HT1080 (cell line): ENCODE measurements at places on chromosomes 5 and 9. TPM values are rescaled to one million over a fixed set of nuclear protein-coding genes. Genes with fewer than 3 reads are reported as not detected.

The CDKN2A gene
- not detected in 2 replicates for total RNA-seq

The LCN9 gene
- total RNA-seq: not detected in 2 replicates

The DNAI1 gene
- total RNA-seq: not detected in 2 replicates

The IL3 gene
- total RNA-seq: not detected in 2 replicates

The TNFSF15 gene
- total RNA-seq: 0.23 and 0.53 TPM in 2 replicates

The KIAA0825 gene
- total RNA-seq: 0.17 and 0.56 TPM in 2 replicates

DNA sequence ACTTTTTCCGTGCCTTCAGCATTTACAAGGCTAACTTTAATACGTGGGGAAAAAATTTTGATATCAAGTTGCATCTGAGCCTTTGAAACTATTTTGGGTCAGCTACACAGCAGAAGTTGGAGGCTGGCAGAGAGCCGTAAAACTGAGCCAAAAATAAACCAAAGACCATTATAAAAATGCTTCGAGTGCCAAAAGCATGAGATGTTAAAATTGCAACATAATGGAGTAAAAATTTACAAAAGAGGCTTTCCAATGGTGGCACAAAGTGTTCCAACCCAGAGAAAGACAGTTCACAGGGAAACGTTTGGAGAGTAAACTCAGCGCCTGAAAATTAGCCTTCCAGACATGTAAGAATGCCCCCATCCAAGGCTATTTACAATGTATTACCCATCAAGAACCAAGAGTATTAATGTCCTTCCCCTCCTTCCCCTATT is 190.3 kb downstream of the TLE1 start:
- no peak for DNase-seq

GRCh38 chr9:132648283-132648682 is 21.5 kb downstream of the DDX31 start:
- no peak for DNase-seq

DNA sequence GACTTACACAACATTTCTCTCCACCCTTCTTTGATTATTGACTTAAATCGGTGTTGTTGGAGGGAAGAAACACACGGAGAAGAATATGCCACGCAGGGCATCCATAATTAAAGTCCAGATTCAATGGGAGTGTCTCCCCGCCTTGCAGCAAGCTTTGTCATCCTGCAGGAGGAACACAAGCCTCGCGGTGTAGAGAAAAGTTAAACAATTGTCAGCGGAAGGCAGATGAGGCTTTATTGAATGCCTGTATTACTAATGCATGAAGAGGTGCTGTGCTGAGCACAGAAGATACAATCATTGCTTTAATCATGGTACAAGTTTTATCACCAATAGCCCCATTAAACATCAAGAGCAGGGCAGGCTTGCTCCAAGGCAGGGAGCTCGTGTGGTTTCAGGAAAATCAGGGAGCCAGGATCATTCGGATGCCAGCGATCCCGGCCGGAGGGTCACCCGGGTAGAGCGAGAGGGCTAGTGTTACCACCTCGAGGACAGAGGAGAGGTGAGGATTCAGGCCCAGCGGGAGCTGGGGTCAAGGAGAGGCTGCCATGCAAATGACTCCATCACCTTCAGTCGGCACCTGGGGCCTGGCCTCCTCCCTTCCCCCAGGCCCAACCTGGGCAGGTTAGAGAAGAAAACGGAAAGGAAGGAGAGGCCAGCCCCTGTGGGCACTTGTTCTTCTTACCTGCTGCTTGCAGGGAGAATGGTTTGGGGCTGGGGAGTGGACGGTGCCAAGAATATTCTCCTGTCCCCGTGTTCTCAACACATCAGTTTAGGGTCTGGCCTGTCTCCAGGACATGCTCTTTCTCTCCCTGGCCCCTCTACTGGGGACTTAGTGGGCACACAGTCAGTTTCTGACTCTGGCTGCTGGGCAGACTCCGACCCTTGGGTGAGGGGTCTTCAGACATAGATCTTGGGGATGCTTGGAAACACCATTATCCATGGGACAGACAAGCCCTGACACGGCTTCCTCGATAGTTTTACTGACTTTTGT is 289.5 kb downstream of the IRX2 start:
- no peak for DNase-seq

DNA sequence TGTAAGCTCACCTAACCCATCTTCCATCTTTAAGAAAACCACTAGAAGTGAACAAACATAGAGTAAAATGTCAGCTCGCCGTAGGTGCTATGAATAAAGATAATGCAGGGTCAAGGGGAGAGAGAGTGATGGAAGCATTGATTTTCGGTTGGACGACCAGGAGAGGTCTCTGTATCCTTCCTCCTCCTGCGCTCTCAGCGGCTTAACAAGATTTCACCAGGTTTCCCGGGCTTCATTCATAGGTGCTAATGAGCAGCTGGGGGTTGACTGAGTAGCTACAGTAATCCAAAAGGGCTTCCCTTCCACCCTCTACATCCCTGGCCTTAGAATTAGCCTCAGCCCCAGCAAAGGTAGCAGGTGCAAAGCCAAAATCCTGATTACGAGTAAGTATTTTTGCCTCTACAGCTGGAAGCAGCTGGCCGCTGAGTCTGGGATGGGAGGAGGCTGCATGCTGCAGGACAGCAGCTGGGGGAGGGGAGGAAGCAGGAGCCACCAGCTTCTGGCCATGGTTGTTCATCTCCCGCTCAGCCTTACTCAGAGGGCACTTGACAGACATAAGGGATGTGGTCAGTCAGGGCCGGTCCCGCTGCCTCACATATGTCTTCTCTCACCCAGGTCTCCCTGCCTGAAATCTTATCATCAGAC is 112.0 kb upstream of the IL12B start:
- peak; percentile 47 for DNase-seq

- DNase-seq: no peak
Observed at GRCh38 chr5:107485184-107485583, 185.6 kb downstream of the EFNA5 start.

DNA sequence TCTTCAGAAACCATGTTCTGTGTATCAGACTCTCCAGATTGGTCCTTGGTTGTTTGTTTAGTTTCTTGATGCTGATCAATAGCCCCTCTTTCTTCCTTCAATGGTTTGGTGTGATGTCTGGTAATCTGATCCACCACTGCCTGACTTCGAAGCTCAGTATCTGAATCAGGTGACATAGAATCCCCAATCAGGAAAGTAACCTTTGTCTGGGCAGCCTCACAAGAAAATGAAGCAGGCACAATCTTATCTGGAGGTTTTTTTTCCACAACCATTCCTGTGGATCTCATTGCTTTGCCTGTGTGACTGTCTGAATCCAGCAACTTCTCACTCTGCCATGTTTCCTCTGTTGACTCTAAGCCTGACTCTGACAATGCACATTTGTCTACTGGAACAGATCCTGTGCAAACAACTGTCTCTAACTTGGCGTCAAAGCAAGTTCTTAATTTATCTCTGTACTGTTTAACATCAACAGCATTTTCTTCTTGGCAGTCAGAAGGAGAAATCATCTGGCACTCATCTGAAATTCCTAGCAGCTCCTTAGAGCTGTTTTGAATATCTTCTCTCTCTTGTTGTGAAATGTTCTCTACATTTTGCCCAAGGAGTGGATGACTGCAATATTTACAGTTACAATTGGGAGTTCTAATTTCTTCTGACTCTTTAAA is 37.1 kb upstream of the RAPGEF6 start:
- no peak for DNase-seq

DNA sequence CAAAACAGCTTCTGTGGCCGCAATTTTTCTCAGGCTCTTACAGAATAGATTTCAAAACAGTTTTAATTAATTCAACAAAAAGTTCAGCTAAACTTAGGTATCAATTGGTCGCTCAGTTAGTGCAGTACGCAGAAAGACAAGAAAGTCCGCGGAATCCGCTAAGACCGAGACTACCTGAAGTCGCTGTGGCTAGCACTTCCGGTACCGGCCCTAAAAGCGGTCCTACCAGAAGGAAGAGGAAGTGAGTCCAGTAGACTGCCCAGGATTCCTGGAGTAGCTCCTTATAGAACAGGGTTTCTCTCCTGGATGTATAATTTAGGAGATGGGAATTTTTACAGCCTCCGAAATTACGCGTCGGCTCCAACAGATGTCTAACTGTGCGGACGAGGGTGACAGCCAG is 16.6 kb upstream of the PCDHB2 start:
- no peak for DNase-seq

DNA sequence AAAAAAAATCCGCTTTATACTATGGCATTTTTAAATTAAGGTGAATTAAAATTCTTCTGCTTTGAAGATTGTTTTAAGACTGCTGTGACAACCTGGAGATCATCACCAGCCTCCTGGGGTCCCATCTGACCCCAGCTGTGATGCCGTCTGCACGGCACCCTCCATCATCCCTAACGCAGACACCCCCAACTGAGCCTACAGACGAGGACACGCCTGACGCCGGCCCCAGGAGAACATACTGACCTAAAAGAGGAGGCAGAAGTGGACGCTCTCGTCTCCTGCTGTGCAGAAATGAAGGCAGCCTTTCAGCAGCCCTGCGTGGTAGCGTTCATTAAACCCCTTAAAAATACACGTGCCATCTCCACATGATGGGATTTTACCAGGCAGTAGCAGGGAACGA is 125.6 kb upstream of the PPP1R26 start:
- DNase-seq: no peak

DNA sequence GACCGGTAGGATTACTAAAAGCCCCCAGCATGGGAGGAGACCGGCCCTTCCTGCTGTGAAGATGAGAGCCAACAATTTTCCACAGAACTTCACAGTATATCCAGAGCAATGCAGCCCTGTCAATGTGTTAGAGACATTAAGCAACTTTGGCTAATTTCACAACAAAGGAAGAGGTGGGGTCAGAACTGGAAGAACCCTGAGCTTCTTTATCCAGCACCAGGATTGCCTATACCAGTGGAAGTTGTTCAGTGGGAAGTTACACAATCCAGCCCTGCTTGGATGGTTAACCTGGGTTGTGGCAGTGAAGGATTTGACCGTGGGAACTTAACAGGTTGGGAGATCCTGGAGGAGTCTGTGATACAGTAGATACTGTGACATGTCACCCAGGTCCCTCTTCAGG is 197.0 kb downstream of the FBN2 start:
- no peak for DNase-seq

GRCh38 chr5:105812304-105812703 is 1858.4 kb downstream of the EFNA5 start:
- no peak for DNase-seq

DNA sequence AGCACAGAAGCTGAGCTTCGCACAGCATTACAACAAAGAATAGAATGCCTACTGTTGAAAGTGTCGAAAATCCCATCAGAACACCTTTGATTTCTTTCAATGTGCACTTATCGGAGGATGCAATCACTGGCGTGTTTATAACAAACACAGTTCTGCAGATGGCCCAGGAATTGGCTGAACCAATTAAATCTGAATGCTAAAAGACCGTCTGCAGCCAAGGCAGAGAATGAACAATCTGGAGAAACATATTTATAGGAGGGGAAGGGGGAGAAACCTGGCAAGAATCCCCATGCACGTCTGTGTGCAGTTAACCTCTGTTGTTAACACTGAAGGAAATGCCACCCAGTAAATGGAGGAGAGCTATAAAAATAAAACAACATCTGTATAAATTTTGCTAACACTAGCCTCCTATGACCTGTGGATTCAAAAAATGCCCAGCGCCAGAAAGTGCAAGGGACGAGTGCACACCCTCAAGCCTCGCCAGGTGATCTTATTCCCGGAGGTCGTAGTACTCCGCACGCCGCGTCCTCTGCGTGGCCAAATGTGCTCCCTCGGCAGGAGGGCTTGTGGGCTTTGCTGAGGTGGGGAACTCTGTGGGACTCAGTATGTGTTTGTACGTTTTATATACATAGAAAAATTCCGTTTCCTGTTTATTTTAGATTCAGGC is 56.8 kb downstream of the PTCH1 start:
- no peak for DNase-seq

DNA sequence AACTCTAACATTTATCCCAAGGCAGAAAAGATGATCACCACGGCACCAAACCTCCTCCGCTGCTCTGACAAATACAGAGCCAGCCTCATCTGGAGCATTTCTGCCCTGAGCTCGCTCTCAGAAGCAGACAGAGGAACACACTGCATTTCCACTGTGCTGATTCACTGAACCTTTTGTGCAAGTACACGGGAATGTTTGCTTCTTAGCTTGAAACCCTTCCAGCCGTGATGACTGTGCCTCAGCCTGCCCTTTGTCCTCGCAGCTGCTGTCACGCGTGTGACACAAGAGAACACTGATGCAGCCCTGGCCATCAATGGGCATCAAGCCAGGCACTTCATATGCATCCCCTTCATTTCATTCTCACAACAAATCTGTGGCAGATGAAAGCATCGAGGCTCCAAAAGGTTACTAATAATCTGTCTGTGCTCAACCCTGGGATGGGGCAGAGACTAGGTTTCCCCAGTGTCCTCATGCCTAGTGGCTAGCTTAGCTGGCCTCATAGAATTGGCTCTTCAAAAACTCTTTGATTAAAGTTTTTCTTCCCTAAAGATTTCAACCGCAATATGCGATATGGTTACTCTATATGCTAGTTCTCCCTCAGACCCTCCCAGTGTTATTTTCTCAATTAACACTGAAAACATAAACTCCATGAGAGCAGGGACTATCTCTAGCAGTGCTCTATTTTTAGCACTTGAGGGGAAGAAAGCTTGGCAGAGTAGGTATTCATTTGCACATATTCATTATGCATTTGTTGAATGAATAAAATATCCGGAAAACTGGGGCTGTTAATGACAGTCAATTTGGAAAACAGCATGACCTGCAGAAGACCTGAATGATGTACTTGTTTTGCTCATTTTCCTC is 7.3 kb downstream of the CDC14B start:
- DNase-seq: peak; percentile 72

GRCh38 chr9:99783799-99784198 is 37.9 kb upstream of the NR4A3 start:
- no peak for DNase-seq
